ENCODE measurements at places on chromosomes 2 and 18.

DNA sequence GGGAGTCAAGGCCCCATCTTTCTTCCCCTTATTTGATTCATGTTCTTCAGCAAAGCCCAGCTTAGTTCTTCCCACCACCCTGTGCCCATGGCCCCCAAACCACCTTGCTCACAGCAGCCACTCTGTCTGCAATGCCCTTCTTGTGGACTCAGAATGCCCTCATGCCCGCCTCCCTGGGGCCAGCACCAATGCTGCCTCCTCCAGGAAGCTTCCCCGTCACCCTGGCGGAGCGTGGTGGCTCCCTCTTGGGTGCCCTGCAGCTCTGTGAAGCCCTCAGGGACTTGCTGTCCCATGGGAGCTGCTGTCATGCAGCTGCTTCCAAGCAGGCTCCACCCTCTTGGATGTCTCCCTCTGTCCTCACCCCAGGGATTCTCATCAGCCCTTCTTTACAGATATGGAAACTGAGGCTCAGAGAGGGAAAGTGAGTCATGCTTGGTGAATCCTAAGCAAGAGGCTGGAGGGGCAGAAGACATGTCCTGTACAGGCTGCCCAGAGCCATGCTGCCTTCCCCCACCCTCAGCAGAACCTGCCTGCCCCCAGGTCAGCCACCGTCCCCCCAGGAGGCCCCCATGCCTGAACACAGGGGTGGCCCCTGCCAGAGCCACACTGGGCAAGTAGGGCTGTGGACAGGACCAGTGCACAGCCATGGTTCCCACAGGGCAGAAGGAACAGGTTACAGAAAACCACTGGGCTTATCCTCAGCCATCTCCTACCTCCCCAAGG lies 11.8 kb upstream of the DUSP2 start:
- no peak for DNase-seq

- DNase-seq = no peak
Observed at GRCh38 chr2:119857742-119858141, 98.0 kb downstream of the PTPN4 start.

- peak; percentile 94 for DNase-seq
Observed at GRCh38 chr2:138060301-138060635, 96.0 kb downstream of the HNMT start.

DNA sequence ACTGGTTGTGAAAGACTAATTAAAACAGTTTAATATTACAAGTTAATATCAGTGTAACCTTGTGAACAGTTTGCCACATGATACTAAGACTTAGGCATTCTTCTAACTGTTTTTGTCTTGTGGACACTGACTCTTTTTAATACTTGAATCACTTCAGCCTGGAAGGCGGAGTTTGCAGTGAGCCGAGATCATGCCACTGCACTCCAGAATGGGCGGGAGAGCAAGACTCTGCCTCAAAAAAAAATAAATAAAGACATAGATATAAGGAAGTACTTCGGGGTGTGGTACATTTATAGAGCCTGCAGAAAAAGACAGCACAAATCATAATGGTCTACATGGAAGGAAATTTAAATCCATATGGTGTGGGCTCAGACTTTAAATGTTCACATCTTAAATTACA lies 300.4 kb upstream of the NETO1 start:
- DNase-seq = no peak
